ENCODE measurements at places on chromosomes 2 and 18.

DNA sequence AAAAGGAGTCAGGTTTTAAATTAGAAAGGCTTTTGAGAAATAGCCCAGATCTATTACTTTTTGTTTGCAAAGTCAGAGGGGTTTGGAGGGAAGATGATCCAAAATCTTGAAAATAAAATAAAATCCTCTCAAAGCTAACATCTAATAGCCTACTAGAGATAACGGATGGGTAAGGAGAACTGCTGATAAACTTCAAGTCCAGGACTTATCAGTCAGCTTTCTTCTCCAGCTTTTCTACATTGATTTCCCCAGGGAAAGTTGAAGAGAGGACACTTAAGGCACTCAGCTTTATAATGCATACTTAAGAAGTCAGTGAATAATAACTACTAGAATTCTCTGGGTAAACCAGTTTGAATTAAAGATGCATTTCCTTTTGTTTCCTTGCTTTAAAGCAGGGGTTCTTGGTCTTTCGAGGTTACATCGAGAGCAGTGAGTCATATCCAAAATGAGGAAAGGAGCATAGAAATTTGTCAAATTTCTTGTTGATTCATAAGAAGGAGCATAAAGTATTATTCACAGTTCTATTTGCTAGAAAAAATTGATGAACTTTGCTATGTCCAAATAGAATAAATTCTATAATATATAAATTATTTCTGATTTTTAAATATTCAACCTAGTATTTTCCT is 43.2 kb upstream of the ITPRID2 start:
- DNase-seq = no peak

DNA sequence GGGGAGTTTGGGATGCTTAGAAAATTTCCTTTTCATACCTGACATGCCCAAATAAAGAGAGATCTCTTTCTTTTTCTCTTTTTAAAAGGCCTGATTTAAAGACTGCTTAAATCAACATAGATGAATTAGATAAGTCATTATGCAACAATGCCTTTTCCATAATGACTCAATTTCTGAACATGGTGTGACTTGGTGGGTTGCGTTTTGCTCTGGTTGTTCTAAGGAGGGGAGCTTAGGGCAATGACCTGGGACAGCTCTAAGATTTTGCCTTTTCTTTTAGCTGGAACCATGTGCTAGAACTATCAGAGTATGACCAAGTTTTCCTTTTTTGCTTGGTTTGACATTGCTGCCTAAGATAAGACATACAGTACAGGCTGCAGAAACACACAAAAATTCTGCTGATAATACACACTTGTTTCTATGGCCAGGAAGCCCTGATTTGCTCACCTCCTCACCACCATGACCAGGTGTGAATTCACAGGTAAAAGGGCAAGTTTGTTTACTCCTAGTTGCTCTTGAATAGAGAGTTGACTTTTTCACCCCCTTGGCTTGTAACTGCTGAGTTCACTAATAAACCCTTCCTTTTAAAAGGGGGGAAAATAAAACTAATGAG is 58.1 kb upstream of the IL1RL1 start:
- no peak for DNase-seq

GRCh38 chr2:63591566-63592175 is 2.9 kb downstream of the MDH1 start:
- no peak for DNase-seq

GRCh38 chr18:29594493-29594892 is 1417.6 kb upstream of the CDH2 start:
- no peak for DNase-seq

- no peak for DNase-seq
Observed at GRCh38 chr2:26722328-26722727, 29.8 kb downstream of the KCNK3 start.

DNA sequence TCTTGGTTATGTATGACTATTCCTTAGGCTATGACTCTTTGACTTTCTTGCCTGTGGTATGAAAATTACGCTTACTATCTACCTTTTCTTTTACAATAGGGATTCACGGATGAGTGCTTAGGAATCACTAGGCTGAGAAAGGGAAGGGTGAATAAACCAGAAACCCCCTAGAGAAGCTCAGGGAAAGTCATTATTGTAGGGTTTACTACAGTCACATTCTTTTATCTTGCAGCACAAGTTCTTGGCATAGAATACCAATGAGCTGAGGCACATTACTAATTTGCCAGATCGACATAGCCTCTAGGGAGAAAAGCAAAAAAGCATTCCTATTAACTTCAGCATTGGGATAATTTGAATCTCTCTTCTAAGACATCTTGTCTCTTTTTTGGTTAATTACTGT is 103.3 kb downstream of the ST6GAL2 start:
- DNase-seq = no peak

- no peak for DNase-seq
Observed at GRCh38 chr18:61898640-61899101, 5.9 kb upstream of the RNF152 start.

DNA sequence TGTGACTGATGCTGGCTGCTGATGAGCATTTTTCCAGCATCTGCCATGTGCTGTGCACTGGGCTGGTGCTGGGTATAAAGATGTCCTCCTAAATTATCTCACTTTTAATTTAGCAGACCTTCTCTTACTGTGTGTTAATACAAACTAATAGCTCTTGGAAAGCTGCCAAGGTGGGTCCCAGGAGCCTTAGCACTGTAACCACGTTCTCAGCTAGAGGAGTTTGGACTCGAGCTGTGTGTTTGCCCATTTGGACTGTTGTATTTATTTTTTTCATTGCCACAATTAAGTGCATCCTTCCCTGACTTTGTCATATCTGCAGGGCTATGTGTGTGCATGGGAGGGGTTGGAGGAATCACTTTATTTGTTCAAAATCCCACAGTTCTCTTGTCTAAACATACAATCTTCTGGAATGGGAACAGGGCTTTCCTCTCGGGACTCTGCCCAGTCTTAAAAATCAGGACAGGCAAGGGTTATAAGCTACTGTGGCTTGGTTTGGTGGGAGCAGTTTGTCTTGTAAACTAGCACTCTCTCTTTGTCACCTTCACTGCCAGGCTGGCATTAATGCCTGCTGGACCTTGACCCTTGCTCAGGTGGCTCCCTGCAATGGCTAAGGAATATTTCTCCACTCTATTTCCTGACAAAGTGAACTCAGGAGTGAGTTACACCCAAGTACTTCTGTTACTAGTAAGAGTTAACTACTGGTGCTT is 129.7 kb upstream of the MGAT5 start:
- DNase-seq = no peak

GRCh38 chr2:201228912-201229290 is 31.4 kb upstream of the CASP8 start:
- DNase-seq = no peak

- DNase-seq = no peak
Observed at GRCh38 chr2:3517948-3518495, 1.3 kb downstream of the ADI1 start.

DNA sequence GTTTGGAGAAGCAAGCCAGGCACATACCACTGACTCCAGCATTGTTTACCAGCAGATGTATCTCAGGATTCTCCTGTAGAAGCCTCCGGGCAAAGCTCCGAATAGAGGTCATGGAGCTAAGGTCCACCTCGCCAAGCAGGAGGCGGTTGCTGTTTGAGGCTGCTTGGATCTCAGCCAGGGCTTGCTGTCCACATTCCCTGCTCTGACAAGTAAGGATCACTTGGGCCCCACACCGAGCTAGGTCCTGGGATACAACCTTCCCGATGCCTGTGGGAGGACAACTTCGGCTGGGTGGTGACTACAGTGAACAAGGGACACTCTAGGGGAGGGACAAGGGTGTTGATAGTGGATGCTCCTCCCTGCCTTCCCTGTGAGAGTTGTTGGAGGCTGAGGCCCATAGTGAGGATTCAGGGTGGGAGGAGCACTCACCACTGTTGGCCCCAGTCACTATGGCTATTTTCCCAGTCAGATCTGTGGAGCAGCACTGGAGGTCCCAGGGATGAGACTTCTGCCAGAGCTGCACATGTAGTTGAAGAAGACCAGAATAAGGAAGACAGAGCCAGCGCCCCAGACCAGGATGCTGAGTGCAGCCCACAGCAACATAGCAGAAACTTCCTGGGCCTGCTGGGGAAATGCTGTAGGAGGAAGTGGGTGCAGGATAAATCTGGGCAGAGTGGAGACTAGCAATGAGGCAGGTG is 8.3 kb downstream of the C2orf81 start:
- DNase-seq = no peak

GRCh38 chr18:77658751-77659448 is 409.3 kb downstream of the GALR1 start:
- DNase-seq = no peak

DNA sequence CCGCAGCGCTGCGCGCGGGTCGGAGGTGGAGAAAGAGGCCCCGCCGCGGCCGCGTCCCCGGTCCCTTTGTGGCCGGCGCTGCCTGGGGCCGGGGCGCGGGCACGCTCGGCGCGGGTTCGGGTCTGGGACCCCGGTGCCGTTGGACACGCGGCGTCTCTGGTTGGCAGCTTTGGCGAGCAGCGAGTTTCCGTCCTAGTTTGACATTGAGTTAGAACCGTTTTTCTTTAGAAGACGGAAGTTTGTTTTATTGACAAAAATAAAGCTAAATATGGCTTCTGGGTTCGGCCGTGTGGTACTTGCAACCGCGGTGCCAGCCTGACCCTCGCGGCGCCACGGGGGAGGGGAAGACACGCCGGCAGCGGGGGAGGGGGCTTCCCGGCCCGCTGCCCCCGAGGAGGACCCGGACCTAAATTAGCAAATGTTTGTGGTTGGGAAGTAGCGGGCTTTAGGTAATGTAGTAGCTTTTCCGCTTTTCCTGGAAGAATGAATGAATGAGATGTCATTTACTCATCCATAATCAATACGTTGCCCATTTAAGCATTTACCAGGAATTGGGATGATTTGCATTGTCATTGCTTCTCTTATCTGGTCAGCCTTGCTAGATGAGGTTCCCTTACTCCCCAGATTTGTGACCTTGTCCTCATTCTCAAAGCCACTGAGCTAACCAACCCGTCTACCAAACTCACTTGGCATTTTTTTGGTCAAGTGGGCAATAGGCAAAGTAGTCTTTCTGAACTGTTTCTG is 530 bp downstream of the GALNT1 start:
- no peak for DNase-seq

- no peak for DNase-seq
Observed at GRCh38 chr2:236588932-236589592, 19.4 kb downstream of the ACKR3 start.
